ENCODE measurements at places on chromosomes 7 and 10. TPM values are rescaled to one million over a fixed set of nuclear protein-coding genes. Genes with fewer than 3 reads are reported as not detected.

The MAGI2 gene
- 2.7 TPM for total RNA-seq

The LMOD2 gene
- total RNA-seq, result 0.63 TPM

The PPP1R9A gene
- 17.8 TPM for total RNA-seq

The SPDYE16 gene
- total RNA-seq, result not detected

The COX15 gene
- total RNA-seq, result 46.1 TPM

GRCh38 chr10:36457751-36458150 lies 667.6 kb upstream of the ANKRD30A start:
- no peak for DNase-seq

- no peak for DNase-seq
Observed at GRCh38 chr7:16711730-16712129, 41.8 kb upstream of the TSPAN13 start.

- no peak for DNase-seq
Observed at GRCh38 chr10:11015446-11015934, 2.2 kb upstream of the CELF2 start.

DNA sequence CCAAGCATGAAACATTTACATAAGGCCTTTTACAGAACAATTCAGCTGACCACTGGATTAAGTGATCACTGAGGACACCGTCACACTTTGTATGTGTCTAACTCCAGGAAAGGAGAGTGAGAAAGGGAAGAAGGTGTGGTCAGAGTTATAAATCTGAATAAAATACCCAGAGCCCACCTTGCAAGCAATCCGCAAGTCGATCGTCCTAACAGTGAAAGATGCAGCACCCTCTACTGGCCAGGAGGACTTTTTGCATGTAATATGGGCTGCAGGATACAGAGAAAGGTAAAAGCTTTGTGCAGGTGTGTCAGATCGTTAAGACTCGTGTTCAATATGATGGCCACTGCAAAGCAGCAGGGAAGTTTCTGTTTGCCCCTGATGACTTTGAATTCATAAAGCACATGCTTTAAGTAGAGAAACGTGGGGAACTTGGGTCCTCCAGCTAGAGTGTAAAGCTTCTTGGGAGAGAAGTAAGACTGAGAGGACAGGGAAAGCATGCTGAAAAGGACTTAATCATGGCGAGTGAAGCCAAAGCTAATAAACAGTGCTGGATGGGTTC lies 68.5 kb upstream of the BMPER start:
- no peak for DNase-seq

DNA sequence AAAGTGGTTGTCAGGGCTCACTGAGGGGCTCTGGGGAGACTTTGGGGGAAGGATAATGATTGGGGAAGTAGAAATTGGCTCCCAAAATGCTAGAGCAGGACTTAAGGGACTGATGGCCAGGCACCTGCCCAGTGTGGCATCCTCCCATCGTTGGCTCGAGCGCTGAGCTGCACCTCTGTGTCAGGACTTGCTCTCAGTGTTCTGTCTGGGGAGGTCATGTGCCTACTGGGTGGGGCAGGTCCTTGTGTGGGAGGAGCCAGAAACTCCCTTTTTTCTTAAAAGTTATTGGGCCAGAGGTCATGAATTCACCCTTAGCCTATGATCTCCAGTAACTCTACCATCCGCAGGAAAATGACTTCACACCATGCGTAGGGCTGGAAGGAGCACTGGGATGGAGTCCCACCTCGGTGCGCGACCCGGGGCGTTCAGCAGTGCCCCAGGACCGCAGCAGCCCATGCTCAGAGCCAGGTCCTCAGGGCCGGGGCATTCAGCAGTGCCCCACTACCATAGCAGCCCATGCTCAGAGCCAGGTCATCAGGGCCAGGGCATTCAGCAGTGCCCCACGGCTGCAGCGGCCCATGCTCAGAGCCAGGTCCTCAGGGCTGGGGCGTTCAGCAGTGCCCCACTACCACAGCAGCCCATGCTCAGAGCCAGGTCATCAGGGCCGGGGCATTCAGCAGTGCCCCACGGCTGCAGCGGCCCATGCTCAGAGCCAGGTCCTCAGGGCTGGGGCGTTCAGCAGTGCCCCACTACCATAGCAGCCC lies 221.9 kb downstream of the EBF3 start:
- no peak for DNase-seq

DNA sequence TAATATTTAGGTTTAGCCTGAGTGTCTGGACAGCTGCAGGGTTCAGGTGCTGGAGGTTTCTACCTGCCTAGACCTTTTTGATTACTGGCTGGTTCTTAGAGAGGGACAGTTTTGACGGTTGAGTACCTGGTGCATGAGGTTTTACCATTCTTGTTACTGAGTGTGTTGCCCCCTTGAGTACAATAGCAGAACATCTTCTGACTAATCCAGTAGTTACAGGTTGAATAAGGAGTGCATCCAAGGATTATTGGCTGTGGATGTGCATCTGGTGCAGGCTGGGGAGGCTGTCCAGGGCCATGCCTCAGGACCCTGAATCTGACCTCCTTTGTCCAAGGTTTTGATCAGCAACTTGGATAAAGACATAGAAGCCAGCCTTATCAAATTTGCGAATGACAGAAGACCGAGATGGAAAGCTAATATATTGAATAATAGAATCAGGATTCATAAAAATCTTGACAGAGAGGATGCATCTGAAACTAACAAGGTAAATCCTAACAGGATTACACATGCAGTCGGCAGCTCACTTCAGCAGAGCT lies 23.1 kb downstream of the PLPP4 start:
- DNase-seq, result no peak

- no peak for DNase-seq
Observed at GRCh38 chr10:17607603-17608332, 9.4 kb downstream of the HACD1 start.
